ENCODE measurements at places on chromosomes 1 and 21. TPM values are rescaled to one million over a fixed set of nuclear protein-coding genes. Genes with fewer than 3 reads are reported as not detected.
A peak's percentile ranks its signal among the peaks of the same experiment; 100 is the strongest.

DNA sequence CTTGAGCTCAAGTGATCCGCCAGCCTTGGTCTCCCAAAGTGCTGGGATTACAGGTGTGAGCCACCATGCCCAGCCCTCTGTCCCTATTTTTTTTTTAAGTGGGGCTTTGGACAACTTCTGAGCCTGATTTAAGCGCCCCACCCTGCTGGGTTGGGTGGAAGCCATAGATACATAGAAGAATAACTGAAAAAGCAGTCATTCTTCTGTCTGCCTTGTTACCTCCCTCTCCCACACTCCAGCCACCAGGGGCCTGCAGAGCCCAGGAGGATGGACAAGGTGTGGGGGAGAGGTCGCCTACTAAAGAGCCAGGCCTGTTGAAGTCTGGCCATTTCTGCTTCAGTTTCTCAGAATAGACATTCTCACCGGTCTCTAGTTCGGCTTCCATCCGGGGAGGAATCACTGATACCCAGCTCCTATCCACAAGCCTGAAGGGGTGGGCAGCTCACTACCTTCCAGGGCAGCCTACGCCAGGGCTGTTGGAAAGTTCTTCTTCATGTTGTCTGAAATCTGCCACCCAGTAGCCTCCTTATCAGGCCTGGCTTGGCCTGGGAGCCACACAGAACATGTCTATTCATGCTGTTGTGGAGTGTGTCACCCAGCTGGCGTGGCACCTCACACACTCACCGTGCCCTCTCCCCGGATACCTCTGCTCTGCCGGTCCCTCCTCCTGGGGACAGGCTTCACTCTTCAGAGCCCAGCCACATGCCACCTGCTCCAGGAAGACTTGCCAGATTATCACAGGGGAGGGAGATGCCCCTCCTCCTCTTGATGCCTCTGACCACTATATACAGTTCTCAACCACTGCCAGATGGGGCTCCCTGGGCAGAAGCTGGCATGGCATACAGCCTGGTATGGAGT, 27.7 kb downstream of the KNCN start:
- no peak overlapping the region for H3K4me3 ChIP-seq
- no peaks in the 10 kb centered on the region for H3K36me3 ChIP-seq
- peaks cover 7% of the 10 kb centered on the region for H3K4me1 ChIP-seq
- no peaks in the 10 kb centered on the region for H3K27me3 ChIP-seq
- DNase-seq = no peak

GRCh38 chr1:232766904-232767303, 38.3 kb upstream of the MAP10 start:
- DNase-seq = no peak
- no peaks in the 10 kb centered on the region for H3K36me3 ChIP-seq
- H3K27me3 ChIP-seq = no peaks in the 10 kb centered on the region
- peak overlapping the region; percentile 84 for H3K27ac ChIP-seq
- no peak overlapping the region for H3K4me3 ChIP-seq
- H3K4me1 ChIP-seq = peaks cover 3% of the 10 kb centered on the region

DNA sequence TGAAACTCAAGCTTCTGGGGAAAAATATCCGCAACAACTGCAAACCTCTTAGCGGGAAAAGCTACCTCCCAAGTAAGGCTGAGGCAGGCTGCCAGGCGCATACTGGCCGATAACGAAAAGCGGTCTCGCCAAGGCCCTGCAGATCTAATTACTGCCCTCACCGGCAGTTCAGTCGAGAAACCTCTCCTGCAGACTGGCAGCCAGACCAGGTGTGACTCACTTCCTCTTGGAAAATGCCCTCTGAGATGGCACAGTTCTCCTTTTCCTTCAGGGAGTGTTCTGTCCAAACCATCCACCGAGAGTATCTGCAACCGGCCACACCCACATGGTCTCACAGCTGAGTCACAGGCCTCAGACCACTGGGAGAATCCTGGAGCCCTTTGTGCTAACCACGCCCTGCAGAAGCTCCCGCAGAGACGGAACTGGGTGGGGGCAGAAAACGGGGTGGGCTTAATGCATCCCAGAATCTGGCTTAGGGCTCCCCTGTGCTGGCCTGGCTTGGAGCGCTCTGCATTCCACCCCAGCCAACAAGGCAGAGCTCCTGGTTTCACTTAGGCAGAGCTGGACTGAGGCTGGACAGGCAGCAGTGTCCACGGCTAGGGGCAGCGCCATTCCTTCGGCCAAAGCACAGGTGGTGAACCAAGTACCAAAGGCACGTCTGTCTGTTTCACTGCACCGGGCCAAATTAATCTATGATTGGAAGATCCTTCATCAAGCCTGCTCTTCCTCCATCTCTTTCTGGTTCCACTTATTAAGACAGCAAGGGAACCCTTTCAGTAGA, 1.2 kb downstream of the S100A10 start:
- H3K4me1 ChIP-seq = peaks cover 34% of the 10 kb centered on the region
- peak overlapping the region; percentile 97 for H3K4me3 ChIP-seq
- H3K27ac ChIP-seq = peak overlapping the region; percentile 95
- H3K27me3 ChIP-seq = no peaks in the 10 kb centered on the region

CDKN2C gene
- total RNA-seq = 2.4 TPM

DNA sequence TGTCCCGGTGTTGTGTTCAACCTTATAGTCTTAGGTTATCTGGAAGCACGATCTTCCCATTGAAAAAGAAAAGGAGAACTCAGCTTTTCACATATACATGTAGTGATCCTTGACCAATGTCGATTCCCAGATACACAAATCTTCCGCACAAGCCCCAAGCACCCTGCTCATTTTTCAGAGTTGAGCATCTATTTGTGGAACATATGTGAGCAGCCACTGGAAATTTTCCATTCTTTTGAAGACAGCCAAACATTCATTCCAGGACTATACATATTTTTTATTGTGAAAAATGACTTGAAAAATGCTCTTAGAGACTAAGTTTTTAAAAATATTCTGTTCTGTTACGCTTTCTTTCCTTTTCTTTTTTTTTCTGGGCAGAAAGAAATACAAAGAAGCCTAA, 371.9 kb downstream of the RGS7 start:
- DNase-seq = no peak
- no peak overlapping the region for H3K4me3 ChIP-seq
- no peaks in the 10 kb centered on the region for H3K36me3 ChIP-seq
- H3K27ac ChIP-seq = no peak overlapping the region
- no peaks in the 10 kb centered on the region for H3K27me3 ChIP-seq

SLC1A7 gene
- not detected for total RNA-seq

TRABD2B gene
- total RNA-seq = 7.9 TPM
